ENCODE measurements at places on chromosomes 7 and 10. TPM values are rescaled to one million over a fixed set of nuclear protein-coding genes. Genes with fewer than 3 reads are reported as not detected.

GRCh38 chr7:25389489-25390106, 161.3 kb upstream of the NPVF start:
- no peak overlapping the region for H3K27ac ChIP-seq
- peak; percentile 19 for DNase-seq
- H3K4me1 ChIP-seq = no peaks in the 10 kb centered on the region

DNA sequence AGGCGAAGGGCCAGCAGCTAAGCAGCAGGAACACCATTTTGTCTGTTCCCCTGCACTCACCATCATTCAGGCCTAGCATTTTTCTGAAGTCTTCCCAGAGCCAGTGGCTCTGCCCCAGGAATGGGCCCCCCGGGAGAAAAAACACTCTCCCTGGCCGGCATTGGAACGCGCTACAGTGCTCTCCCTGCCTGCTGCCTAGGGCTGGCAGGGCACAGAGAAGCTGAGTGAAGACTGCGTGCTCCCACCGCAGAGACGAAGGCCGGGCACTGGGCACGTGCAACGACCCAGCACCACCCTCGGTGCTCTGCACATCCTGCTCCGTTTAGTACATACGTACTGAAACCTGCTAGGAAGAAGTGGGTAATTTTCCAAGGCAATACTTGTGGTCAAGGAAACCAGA, 34.4 kb downstream of the HSPA12A start:
- peaks cover 31% of the 10 kb centered on the region for H3K27me3 ChIP-seq
- no peaks in the 10 kb centered on the region for H3K36me3 ChIP-seq
- H3K4me3 ChIP-seq = no peak overlapping the region
- no peak for DNase-seq
- H3K4me1 ChIP-seq = no peaks in the 10 kb centered on the region
- no peak overlapping the region for H3K27ac ChIP-seq

DNA sequence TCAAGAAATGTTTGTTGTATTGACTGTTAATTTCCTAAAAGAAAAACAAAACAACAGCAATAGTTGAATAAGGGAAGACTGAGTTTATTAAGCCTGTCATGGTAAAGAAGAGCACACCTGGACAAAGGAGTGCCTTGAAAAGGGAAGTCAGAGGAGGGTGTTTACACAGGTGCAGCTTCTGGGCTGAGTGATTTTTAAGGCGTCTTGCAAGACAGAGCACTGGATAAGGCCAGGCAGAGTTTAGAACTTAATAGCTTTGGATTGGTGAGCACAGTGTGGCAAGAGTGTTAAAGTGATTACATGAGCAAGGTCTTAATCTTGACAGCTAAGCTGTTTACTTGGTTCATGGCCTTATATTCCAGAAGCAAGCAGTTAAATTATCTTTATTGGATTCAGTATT, 423.2 kb downstream of the CNTNAP2 start:
- H3K36me3 ChIP-seq = no peaks in the 10 kb centered on the region
- no peaks in the 10 kb centered on the region for H3K27me3 ChIP-seq
- no peak overlapping the region for H3K27ac ChIP-seq
- H3K4me1 ChIP-seq = no peaks in the 10 kb centered on the region
- no peak for DNase-seq

DNA sequence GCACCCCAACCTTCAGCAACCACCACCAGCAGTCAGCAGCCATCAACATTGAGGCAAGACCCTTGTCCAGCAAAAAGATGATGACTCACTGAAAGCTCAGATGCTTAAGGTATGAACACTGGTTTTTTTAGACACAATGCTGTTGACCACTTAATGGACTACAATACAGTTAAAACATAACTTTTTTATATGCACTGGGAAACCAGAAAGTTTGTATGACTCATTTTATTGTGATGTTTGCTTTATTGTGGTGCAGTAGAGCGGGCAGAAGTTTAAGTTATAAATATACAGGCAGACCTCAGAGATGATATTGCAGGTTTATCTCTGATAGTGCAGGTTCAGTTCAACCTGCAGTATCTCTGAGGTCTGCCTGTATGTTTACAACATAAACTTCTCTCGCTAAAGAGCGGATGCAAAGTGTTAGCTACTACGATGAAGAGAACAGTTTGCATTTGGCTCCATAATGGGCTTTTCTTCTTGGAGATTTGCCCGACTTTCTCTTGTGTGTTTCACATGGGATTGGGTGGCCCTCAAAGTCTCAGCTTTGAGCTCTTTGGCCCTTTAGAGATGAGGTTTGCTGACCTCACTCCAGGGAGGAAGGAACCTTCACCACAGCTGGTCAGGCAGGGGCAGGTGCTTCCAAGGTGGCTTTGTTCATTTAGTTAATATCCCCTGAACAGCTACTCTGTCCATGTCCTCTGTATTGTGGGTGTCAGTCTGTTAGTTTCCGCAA, 84.4 kb upstream of the SHH start:
- DNase-seq = no peak
- no peaks in the 10 kb centered on the region for H3K36me3 ChIP-seq
- no peak overlapping the region for H3K4me3 ChIP-seq
- no peak overlapping the region for H3K27ac ChIP-seq

DNA sequence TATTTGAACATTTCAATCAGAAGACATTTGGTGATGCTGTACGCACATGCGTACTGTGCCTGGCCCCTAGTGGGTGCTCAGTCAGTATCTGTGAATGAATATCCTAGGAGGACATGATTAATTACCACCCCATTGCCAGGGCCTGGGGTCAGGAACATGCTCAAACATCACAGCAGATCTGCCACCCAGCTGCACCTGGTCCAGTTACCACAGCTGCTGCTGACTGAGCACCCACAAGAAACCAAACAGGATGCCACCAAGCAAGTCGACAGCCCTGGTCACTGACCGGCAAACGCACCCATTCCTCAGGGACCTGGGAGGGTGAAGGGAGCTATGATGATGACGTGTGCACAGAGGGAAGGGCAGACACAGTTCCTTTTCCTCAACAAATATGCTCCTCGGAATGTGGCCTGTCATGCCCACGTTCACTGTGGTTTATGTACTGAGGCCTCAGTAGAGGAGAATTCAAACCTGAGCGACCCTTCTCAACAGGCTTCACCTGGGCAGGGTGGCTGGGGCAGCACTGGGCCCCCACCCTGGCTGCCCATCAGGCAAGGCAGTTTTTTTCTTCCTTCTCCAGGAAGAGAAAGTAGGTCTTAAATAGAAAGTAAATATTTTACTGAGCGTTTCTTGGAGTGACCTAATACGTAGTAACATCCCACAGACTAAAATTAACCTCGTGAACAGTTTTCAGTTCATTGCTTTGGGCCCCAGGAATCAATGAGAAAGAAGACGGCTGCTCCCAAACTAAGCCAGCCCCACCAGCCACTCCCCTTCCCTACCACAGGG, 13.4 kb downstream of the CTBP2 start:
- DNase-seq = no peak
- peaks cover 35% of the 10 kb centered on the region for H3K27me3 ChIP-seq
- no peaks in the 10 kb centered on the region for H3K36me3 ChIP-seq
- no peak overlapping the region for H3K4me3 ChIP-seq
- H3K4me1 ChIP-seq = no peaks in the 10 kb centered on the region

GLI3 gene
- total RNA-seq = 0.18 TPM

ATOH7 gene
- total RNA-seq = not detected
